ENCODE measurements at places on chromosomes 1 and 21. TPM values are rescaled to one million over a fixed set of nuclear protein-coding genes. Genes with fewer than 3 reads are reported as not detected.

The MSH4 gene
- total RNA-seq, result 0.44 TPM

The DRAXIN gene
- not detected for total RNA-seq

The GPR89A gene
- total RNA-seq, result 9.3 TPM

The NOS1AP gene
- 1.8 TPM for total RNA-seq

The EPHA8 gene
- not detected for total RNA-seq

The CELA3A gene
- not detected for total RNA-seq

The TRAF5 gene
- 5.3 TPM for total RNA-seq

The MIXL1 gene
- not detected for total RNA-seq

The AMPD1 gene
- not detected for total RNA-seq

The CD1B gene
- not detected for total RNA-seq
